ENCODE measurements at places on chromosomes 12 and 14.
A peak's percentile ranks its signal among the peaks of the same experiment; 100 is the strongest.

GRCh38 chr14:20855652-20856291 is 35.4 kb upstream of the RNASE3 start:
- DNase-seq: peak; percentile 62

GRCh38 chr12:53994264-53995001 is 5.5 kb upstream of the HOXC9 start:
- peak; percentile 30 for DNase-seq

DNA sequence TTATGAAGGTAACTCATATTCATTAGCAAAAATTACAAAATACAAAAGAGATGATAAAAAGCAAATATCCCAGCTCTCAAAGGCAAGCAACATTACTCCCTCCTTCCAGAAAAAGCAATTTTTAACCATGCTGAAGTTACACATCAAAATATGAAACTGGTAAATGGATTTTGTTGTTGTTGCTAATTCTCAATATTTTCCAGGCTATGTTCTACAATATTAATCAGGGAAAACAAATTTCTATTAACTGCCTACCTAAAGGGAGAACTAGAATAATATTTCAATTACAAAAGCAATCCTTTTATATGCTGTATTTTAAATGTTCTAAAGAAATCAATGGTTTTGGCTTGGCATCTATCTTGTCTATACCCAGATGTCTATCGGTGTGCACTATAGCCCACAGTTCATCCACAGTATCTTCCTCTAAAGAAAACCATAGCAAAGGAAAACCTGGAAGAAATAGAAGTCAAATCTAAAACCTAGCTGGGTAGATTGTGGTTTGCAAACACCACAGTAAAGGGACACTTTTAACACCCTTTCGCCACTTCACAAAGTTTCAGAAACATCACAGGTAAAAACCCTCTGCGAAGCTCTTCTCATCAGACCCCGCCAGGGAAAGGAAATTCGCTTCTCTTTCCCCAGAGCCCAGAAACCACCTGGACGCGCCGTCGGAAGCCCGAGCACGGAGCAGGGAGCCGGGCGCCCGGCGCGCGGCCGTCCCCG is 32.0 kb downstream of the TC2N start:
- DNase-seq: peak; percentile 24

GRCh38 chr14:76502219-76502618 is 126.3 kb downstream of the ESRRB start:
- no peak for DNase-seq

GRCh38 chr12:114838480-114838879 is 154.5 kb upstream of the TBX3 start:
- no peak for DNase-seq

- DNase-seq: no peak
These were observed 173.4 kb upstream of the PZP start for GRCh38 chr12:9381619-9382018.

DNA sequence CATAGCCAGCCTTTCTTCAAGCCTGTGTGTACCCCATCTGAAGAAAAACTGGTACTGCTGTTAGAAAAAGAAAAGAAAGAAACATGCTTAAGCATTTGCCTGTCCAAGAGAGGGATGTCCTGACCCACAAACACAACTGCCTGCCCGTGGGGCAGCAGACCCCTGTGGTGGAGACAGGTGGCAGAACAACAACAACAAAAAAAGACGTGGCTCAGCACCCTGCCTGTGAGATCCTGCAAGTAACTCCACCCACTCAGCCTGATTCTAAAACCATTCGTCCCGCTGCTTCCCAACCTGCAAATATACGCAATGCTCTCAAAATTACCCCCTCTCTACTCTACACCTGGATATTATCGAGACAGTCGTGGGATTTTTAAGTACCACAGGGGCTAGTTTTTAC is 64.9 kb upstream of the ZDHHC17 start:
- no peak for DNase-seq

DNA sequence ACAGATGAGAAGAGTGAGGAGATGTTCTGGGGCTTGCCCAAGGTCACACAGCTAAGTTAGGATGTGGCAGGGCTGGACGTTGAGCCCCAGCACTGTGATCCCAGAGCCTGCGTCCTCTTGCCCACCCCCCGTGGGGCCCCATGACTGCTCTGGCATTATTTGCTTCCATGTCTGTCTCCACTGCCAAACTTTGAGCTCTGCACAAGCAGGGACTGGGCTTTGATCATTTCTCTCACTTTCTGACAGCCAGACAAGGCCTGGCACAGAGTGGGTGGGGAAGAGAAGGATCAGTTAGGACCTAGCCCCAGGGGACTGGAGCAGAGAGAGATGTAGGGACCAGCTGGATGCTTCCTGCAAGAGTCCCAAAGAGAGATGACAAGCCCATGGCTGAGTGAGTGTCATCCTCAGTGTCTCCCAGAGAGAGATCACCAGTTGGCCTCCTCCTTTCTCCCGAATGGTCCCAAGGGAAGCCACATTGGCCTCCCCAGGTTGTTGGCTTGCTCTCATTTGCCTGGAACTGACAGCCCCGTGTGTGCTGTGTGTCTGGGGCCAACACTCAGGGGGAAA is 126.7 kb upstream of the PWP1 start:
- no peak for DNase-seq

- no peak for DNase-seq
These were observed 12.6 kb downstream of the NTF3 start for GRCh38 chr12:5444520-5444919.

GRCh38 chr12:58703866-58704265 is 216.4 kb downstream of the LRIG3 start:
- DNase-seq: no peak

DNA sequence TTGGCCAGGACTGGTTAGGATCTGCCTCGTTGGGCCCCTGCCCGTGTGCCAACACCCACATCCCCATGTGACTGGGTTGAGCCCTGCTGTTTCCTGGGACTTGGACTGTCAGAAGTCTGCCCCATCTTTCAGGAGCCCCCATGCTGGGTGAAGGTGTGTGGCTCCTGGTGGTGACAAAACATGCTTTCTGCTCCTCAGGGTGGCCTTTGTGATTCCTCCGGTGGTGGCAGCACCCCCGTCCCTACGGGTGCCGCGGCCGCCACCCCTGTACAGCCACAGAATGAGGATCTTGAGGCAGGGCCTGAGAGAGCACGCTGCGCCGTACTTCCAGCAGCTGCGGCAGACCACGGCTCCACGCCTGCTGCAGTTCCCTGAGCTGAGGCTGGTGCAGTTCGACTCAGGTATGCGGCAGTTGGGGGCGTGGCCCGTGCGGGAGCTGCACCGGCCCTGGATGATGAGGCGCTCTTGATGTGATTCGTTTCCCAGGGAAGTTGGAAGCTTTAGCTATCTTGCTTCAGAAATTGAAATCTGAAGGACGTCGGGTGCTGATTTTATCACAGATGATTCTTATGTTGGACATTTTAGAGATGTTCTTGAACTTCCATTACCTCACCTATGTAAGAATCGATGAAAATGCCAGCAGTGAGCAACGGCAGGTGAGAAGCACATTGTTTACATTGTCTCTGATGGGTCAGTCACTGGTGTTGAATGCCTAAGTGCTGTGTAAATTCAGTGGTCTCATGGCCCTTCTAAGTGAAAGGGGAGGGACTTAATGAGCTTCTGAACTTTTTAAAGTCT is 80.0 kb downstream of the EP400 start:
- DNase-seq: no peak

GRCh38 chr12:69274861-69275260 is 35.5 kb downstream of the CPSF6 start:
- peak; percentile 21 for DNase-seq

DNA sequence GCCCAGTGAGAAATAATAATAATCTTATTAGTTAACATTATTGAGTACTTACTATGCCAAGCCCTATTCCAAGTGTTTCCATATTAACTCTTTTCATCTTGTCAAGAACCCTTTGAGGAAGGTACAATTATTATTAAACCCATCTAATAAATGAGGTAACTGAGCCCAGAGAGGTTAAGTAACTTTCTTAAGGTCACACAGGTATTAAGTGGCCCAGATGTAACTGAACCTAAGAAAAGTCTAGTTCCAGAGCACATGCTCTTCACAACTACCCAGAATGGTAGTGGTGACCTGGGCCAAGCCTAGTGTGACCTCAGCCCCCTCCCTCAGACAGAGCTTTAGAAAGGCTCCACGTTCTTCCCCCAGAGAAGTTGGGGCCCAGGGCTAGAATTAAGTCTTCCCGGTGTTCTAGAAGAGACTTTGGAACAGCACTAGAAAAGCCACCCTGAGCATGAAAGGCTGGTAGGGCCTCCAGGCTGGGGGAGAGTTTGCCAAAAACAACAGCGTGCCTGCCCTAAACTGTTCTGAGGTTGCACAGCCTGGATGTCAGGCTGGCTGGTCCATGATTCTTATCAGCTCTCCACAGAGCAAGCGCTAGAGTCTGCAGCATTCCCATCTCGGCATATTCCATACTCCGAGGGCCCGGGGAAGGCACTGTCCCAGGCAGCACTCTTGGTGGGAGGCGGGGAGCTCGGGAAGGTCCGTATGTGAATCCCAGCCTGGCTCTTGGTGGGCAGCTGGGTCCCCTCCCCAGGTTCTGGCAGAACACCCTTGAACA is 41.3 kb upstream of the CTDSP2 start:
- DNase-seq: peak; percentile 80

DNA sequence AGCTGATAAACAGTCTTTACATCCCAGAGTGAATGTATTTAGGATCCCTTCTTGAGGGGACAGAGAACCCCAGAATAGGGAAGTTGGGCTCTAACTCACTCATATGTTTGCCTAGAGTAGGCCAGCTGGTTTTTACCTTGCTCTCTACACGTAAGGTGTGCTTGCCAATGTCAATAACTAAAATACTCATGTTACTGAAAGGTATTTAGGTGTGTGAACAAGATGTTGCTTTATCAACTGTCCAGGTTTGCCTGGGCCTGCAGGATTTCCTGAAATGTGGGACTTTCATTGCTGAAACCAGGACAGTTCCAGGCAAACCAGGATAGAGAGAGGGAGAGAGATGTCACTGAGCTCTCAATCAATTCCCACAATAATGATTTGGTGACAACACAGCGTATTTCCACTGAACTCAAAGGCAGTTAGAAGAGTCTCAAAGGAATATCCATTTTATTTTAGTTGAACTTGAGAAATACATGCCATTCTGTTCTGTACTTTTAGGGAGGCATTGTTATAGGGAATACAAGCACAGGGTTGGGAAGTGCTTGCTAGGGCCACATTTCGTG is 171.7 kb downstream of the NRXN3 start:
- no peak for DNase-seq

GRCh38 chr14:75917322-75917945 is 64.4 kb downstream of the TGFB3 start:
- DNase-seq: no peak

GRCh38 chr14:103341250-103342129 is 7.5 kb downstream of the EIF5 start:
- DNase-seq: no peak

DNA sequence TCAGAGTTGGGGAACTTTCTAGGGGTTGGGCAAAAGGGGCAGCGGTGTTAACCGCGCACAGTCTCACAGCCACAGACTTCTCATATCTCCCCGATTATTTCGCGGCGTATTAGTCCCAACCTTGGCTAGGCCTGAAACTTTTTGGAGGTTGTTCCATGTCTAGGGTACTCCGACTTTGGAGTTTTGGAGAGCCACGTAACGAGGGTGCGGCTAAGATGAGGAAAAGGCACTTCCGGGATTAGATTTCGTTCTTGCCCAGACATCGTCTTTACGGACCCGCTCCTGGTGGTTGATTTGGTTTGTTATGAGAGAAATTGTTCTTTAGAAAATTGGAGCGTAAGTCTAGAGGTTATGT is 513 bp downstream of the CCNK start:
- peak; percentile 46 for DNase-seq

GRCh38 chr12:11823043-11823442 is 173.6 kb downstream of the ETV6 start:
- no peak for DNase-seq

DNA sequence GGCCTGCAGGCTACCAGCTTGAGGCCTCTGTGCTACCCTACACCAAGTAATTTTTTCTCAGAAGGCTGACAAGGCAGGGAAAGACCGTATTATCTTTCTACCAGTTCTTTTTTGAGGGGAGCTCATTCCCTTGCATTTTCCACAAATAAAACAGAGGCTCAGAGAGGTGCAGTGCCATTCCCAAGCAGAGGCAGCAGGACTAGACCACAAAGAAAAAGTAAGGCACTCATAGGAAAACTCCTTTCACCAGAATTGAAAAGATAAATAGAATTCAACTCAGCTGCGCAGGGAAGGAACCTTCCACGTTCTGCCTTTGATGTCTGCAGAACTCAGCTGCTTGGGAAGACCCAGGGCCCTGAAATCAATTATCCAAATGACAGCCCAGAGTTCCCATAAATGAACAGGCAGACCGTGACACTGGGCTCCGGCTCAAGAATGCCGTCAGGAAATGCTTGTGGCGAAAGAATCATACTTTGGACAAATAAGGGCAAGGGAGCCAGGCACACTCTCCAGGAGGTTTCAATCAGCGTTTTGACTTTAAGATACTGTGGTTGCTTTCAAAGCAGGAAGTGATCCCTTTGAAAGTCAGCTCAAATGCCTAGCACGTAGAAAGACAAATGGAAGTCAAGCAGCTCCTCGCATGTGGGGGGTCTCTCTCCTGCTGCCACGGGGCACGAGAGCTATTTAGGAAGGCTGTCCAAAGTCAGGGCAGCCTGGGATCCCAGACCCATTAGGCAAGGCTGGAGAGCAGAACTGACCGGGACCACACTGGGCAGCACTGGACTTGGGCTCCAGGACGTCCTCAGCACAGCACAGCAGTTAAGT is 14.0 kb downstream of the KCTD10 start:
- peak; percentile 76 for DNase-seq

GRCh38 chr12:89244536-89244935 is 107.8 kb downstream of the DUSP6 start:
- no peak for DNase-seq

DNA sequence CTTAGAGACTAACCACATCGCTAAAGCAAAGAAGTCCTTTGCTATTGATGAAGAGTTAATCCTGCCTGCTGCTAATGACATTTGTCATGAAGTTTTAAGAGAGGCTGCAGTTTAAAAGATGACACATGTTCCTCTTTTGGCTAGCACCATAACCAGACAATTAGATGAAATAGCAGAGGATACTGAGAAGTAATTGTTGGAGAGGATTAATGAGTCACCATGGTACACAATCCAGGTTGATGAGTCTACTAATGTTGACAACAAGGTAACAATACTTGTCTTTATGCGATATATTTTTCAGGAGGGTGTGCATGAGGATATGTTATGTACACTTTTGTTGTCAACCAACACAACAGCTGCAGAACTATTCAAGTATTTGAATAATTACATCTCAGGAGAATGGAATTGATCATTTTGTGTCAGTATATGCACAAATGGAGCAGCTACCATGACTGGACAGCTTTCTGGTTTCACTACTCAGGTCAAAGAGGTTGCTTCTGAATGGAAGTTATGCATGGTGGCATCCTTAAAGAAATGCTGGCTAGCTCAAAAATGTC is 56.7 kb downstream of the LRRIQ1 start:
- DNase-seq: peak; percentile 79

- DNase-seq: no peak
These were observed 90.2 kb upstream of the SYT10 start for GRCh38 chr12:33529810-33530209.

Measured in mammary epithelial cell (primary cell).